ENCODE measurements at places on chromosomes 3 and 15. TPM values are rescaled to one million over a fixed set of nuclear protein-coding genes. Genes with fewer than 3 reads are reported as not detected.
A peak's percentile ranks its signal among the peaks of the same experiment; 100 is the strongest.

DNA sequence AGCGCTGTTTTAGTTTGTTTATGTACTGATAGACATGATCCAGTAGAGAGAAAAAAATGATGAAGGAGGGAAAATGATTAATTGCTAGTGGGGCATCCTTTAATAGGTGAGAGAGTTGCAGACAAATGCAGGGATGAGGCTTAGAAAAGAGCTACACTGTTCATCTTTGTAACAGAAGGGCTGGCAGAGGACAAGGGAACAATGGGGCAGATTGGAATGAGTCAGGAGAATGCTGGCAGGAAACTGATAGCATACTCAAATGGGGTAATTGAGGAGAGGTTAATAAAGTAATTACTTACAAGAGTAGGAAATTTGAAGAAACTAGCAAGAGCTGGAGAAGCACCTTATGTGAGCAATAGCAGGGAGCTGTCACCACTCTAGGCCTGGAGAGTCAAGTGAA, 170.9 kb downstream of the OXSM start:
- no peak for DNase-seq

- DNase-seq, result peak; percentile 26
Observed at GRCh38 chr3:9500108-9501050, 53.2 kb downstream of the LHFPL4 start.

- DNase-seq, result no peak
Observed at GRCh38 chr3:59572106-59572505, 522.3 kb upstream of the CFAP20DC start.

The CDC25A gene
- total RNA-seq, result 29.0 TPM

The GHRL gene
- not detected for total RNA-seq

The CAMP gene
- total RNA-seq, result 0.27 TPM

The FBXO40 gene
- not detected for total RNA-seq

- no peak for DNase-seq
Observed at GRCh38 chr15:99716540-99717095, 16.6 kb downstream of the LYSMD4 start.

The TRPM1 gene
- not detected for total RNA-seq

The KBTBD13 gene
- not detected for total RNA-seq

The ROBO2 gene
- total RNA-seq, result 0.75 TPM

GRCh38 chr15:38192496-38192895, 60.1 kb upstream of the SPRED1 start:
- DNase-seq, result no peak

GRCh38 chr15:81914734-81915256, 131.0 kb downstream of the MEX3B start:
- DNase-seq, result no peak

The DISP2 gene
- total RNA-seq, result 0.65 TPM

- no peak for DNase-seq
Observed at GRCh38 chr3:186502966-186503712, 41.0 kb downstream of the CRYGS start.

The CHRNA3 gene
- not detected for total RNA-seq

DNA sequence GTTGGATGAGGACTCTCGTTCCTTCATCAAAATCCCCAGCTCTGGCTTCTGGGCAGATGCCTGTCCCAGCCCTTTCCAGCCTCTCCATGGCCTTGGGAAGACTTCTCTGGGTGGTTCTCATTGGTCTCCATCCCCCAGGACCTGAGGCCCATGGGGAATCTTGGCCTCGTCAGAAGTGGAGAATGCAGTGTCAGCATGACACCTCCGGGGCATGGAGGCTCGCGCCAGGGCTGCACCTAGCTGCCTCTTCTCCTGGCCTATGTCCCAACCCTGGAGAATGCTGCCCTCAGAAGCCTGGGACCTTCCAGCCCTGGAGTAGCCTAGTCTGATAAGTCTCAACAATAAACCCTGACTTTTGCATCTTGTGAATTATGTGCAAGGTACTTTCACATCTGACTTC, 3.0 kb downstream of the KBTBD13 start:
- no peak for DNase-seq

GRCh38 chr3:166243511-166243910, 406.3 kb upstream of the BCHE start:
- DNase-seq, result no peak

The PCSK6 gene
- total RNA-seq, result 3.7 TPM

DNA sequence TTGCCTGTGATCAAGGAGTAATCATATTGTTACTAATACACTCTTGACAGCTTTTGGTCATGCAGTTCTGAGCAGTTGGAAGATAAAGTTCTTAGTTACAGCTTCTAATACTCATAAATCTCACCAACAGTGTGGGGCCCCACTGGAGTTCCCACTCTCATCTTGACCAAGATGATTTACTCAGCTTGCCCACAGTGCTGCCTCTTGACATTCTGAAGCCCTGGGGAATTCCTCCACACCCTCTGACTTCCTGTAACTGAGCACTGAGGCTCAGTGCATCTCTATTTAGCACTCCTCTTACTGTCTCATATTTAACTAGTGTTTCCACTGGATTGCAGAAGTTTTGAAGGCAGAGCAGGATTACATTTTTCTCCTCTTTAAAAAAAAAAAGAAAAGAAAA, 1.9 kb upstream of the ARL6IP5 start:
- DNase-seq, result no peak

DNA sequence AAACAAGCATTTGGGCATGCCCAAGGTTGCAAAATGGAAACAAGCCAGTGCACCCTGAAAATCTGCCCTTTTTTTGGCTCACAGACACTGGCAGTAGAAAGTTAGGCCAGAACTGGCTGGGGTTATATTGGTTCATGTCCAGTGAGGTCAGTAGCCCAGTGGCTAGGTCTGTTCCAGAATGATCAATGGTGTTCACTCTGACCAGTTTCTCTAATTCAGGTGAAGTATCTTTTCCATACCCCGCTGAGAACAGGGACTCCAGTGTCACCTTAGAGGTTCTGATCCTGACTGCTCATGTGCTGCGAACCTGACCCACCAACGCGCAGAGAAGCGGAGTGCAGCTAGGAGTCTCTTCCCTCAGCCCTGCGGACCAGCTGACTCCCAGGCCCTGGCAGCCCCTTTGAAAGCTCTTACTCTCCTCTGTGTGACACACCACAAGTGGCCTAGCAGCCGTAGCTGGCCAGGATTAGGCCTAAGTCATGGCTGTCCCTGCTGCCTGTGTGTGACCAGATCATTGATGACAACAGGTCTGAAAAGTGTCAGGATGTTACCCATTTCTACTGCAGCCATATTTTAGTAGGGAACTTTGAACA, 123.5 kb downstream of the GHSR start:
- DNase-seq, result no peak

GRCh38 chr3:140406655-140407054, 271.2 kb upstream of the TRIM42 start:
- peak; percentile 92 for DNase-seq

- DNase-seq, result peak; percentile 51
Observed at GRCh38 chr15:93801206-93801605, 430.2 kb upstream of the MCTP2 start.

The CFAP20DC gene
- 5.6 TPM for total RNA-seq

DNA sequence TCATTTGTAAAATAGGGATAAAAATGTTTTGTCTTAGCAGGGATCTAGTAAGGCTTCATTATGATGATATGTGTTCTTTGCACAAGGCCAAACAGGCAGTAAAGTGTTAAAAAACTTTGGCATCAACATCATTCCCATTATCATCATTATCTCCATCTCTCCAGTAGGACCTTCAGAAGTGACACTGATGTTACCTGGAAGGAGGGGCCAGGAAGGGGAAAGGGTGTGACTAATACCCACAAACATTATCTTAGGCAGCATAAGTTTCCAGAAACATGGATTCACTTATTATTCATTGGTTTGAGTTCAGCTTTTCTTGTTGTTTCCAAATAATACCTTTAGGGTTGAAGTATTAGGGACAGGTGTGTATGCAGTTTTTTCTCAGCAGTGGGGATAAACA, 399.6 kb downstream of the PTPRG start:
- no peak for DNase-seq

DNA sequence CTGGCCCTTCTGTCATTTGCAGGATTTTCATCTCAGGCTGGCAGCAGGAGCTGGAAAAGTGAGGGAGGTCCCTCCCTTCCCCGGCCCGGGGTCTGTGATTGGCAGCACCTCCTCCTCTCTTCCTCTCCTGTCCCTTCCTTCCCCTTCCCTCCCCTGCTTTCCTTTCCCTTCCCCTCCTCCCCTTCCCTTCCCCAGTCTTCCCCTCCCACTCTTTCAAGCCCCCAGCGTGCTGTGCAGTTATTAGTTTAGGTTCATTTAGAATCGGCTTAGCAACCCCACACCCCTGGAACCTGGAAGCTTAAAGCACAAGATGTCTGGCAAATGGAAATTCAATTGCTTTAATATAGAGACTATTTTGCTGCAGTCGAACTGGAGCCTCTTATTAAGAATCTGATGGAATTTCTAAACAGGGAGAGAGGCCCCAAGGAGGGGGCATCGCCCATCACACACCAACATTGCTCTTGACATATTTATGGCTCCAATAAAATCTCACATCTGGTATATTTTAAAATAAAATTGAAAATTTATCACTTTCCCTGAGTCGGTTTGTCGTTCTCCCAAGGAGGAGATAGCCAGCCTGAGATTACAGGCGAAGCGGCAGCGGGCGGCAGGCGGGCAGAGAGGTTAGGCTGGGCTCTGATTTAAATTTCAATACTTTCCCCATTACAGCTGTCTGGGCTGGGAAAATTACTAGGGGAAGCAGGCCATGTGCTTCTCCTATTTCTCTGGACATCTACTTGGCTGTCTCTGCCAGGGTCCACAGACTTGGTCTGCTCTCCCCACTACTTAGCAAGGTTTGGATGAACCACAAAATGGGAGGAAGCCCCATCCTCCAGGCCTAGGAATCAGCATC, 98.9 kb downstream of the LINGO1 start:
- no peak for DNase-seq

- DNase-seq, result no peak
Observed at GRCh38 chr3:113409676-113410075, 31.6 kb downstream of the CFAP44 start.

GRCh38 chr15:67165254-67166253, 88.9 kb downstream of the AAGAB start:
- peak; percentile 75 for DNase-seq

The CPNE4 gene
- total RNA-seq, result not detected

Data from foreskin keratinocyte (primary cell).